ENCODE measurements at places on chromosomes 13 and 19. TPM values are rescaled to one million over a fixed set of nuclear protein-coding genes. Genes with fewer than 3 reads are reported as not detected.

KLHL1 gene
- not detected for total RNA-seq

DNA sequence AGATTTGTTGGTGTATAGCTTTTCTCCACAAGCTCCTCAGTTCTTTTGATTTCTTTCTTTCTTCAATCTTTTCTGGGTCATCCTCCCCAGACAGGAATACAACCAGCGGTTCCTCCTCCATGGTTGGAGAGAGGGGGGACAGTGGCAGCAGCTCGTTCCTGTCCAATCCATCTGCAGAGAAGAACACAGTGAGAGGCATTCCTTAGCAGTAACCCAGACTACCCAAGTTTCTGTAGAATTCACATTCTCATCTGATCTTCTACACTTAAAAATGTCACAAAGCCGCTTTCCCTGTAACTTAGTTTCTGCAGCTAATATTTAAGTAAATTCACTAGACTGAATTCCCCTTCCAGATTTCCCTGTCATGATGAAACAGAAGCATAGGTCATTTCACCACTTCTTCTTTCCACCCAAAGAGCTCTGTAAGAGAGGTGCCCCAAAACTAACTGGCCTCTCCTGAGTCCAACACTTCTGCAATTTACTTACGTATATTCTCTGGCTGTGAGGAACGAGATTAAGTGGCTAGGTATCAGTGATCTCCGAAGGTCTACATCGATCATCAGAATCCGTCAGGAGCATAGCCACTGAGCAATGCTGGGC lies 171.9 kb downstream of the TBC1D4 start:
- no peaks in the 10 kb centered on the region for H3K27me3 ChIP-seq
- no peaks in the 10 kb centered on the region for H3K4me1 ChIP-seq
- no peak overlapping the region for H3K27ac ChIP-seq
- H3K4me3 ChIP-seq: no peak overlapping the region

SAFB gene
- total RNA-seq: 110 TPM

DNA sequence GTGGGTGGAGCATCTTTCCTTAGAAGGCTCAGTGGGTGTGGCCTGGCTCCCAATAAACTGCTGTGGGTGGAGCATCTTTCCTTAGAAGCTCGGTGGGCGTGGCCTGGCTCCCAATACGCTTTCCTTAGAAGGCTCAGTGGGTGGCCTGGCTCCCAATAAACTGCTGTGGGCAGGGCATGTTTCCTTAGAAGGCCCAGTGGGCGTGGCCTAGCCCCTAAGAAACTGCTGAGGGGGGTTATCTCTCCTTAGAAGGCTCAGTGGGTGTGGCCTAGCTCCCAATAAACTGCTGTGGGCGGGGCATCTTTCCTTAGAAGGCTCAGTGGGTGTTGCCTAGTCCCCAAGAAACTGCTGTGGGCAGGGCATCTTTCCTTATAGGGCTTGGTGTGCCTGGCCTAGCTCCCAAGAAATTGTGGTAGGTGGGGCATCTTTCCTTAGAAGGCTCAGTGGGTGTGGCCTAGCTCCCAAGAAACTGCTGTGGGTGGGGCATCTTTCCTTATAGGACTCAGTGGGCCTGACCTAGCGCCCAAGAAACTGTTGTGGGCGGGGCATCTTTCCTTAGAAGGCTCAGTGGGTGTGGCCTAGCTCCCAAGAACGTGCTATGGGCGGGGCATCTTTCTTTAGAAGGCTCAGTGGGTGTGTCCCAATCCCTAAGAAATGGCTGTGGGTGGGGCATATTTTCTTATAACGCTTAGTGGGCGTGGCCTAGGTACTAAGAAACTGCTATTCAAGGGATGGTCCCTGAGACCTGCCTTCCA lies 10.3 kb downstream of the HSH2D start:
- H3K4me1 ChIP-seq: no peaks in the 10 kb centered on the region
- no peaks in the 10 kb centered on the region for H3K36me3 ChIP-seq
- H3K4me3 ChIP-seq: no peak overlapping the region
- H3K27ac ChIP-seq: no peak overlapping the region
- no peaks in the 10 kb centered on the region for H3K27me3 ChIP-seq
- DNase-seq: no peak

SLAIN1 gene
- total RNA-seq: 23.4 TPM

DNA sequence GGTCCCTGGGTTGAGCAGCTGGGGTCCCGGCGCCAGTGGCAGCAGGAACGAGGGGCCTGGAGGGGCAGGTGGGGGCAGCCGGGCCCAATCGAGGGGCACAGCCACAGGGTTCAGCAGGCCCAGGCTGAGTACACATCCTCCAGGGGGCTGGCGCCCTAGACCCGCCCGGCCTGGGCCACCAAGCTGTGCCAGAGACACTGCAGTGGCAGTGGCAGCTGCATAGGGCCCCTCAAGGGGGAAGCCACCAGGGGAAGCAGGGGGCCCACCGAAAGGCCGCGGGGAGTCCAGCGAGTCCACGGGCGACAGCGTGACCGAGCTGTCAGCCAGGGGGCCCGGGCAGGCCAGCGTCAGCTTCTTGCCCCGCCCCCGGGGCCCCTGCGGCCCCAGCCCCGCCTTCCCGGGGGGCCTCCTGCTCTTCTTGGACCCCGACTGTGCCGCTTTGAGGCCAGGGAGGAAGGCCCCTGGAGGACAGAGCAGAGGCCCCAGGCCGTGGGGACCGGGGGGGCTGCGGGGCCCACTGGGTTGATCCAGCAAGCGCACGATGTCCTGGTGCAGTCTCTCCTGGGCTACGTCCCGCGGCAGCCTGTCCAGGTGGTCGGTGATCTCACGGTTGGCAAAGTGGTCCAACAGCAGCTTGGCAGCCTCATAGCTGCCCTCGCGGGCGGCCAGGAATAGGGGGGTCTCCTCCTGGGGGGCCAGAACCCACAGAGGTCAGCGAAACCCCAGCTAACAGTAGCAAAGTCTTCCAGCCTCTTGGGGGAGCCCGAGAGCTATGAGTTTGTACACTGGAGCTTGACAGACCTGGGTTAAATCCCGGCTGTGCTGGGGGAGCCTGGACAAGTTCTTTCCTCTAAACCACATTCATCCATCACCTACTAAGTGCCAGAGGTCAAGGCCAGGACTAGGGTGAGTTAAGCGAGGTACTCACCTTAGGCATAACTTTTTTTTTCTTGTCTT lies 39.5 kb downstream of the NOTCH3 start:
- no peak for DNase-seq
- no peaks in the 10 kb centered on the region for H3K27me3 ChIP-seq
- peaks cover 61% of the 10 kb centered on the region for H3K36me3 ChIP-seq
- no peaks in the 10 kb centered on the region for H3K4me1 ChIP-seq
- H3K27ac ChIP-seq: no peak overlapping the region

GRCh38 chr19:33396701-33397535 lies 23.4 kb downstream of the CEBPG start:
- H3K27ac ChIP-seq: no peak overlapping the region
- no peaks in the 10 kb centered on the region for H3K27me3 ChIP-seq
- peaks cover 2% of the 10 kb centered on the region for H3K4me1 ChIP-seq
- no peak overlapping the region for H3K4me3 ChIP-seq
- DNase-seq: no peak

Measured in H9 (cell line).